ENCODE measurements at places on chromosomes 5 and 9.

DNA sequence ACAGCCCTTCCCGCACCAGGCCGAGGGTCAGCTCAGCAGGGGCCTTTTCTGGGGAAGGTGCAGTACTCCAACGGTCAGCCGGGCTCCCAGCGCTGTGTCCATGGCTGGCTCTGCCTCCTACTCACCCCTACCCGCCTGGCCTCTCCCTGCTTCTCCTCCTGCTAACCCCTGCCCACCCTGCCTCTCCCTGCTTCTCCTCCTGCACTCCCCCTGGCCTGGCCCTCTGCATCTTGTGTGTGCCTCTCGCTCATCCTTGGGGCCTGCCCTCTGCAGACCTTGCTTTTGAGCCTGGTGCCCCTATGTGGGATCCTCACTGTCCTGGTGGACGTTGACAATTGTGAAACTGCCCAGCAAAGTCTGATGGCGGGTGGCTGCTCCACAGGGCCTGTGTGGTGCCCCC, 274.6 kb upstream of the IRX2 start:
- no peak for DNase-seq

DNA sequence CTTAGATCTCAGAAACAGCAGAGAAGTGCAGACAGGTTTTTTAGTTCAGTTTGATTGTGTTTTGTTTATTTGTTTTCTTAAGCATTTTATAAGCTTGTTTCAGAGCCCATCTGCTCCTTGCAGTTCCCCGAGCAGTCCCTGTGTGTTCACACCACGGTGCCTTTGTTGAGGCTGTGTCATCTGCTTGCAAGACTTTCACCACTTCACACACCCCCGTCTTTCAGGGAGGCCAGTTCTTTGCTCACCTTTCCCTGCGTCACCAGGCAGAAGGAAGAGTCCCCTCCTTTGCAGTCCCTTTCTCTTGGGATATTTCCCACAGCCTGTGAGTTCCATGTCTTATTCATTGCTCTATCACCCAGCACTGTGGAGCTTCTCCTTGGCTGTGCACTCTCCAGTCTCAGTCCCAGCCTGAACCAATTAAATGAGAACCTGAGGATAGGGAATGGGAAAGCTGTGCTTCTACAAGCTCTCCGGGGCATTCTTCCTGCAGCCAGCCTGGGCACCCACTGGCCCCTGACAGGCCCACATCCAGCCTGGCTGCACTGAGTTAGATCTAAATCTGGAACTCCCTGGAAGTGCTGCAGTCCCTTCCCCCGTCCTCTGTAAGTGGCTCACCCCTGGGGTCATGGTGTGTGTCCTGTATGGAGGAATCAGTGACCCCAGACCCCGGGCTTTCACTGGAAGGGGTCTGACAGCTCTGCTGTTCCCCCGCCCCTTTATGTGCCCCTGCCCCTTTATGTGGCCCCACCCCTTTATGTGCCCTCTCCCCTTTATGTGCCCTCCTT, 5.5 kb downstream of the MVB12B start:
- no peak for DNase-seq

- DNase-seq, result no peak
These were observed 47.1 kb upstream of the NFIB start for GRCh38 chr9:14361074-14361473.

GRCh38 chr9:111272581-111272980, 57.4 kb downstream of the OR2K2 start:
- no peak for DNase-seq

- DNase-seq, result no peak
These were observed 3.2 kb upstream of the NSD1 start for GRCh38 chr5:177130211-177131018.

DNA sequence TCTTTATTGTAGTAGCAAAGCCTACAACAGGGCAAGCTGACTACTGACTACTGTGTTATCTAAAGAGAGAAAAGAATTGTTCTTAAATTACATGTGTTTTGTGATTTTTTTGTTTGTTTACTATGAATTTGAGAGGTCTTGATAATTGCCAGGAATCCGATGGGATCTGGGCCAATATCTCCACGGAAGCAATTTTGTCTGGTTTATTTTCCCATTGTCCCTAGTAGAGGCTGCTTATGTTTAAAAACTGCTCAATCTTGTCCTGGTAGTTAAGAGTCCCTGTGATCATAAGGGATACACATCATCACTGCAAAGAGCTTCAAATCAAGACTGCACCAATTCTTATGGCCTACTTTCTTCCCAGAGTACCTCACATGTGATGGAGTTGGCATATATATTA, 94.4 kb downstream of the GLDC start:
- no peak for DNase-seq

DNA sequence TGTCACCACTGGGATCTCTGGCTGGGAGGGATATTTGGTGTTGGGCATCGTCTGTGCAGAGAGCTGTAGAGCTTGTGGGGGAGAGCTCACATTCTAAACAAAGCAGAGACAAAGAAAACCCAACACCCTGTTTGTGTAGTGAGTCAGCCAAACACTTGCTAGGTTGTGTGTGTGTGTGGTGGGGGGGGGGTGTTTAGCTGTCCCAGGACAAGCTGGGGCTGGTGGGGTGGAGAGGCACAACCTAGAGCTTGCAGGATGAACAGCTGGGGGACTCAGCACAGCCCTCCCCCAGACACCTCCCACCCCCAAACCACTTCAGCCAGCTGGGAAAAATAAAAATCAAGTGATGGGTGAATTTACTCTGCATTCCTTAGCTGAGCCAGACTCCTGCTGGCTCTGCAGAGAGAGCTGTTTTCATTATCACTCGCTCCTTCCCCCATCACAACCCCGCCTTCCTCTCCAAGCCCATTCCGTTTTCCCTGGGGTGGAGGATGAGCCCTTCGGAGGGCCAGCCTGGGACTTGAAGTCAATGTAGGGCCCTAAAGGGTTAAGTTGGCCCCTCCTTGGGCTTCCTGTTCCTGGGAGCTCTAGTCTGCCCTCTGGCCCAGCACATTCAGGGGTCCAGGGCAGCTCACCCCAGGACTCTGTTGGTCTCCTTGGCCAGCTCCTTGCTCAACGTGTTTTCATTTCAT, 2.6 kb downstream of the OLFML2A start:
- no peak for DNase-seq

- peak; percentile 10 for DNase-seq
These were observed 417 bp downstream of the SRD5A1 start for GRCh38 chr5:6633469-6634245.

DNA sequence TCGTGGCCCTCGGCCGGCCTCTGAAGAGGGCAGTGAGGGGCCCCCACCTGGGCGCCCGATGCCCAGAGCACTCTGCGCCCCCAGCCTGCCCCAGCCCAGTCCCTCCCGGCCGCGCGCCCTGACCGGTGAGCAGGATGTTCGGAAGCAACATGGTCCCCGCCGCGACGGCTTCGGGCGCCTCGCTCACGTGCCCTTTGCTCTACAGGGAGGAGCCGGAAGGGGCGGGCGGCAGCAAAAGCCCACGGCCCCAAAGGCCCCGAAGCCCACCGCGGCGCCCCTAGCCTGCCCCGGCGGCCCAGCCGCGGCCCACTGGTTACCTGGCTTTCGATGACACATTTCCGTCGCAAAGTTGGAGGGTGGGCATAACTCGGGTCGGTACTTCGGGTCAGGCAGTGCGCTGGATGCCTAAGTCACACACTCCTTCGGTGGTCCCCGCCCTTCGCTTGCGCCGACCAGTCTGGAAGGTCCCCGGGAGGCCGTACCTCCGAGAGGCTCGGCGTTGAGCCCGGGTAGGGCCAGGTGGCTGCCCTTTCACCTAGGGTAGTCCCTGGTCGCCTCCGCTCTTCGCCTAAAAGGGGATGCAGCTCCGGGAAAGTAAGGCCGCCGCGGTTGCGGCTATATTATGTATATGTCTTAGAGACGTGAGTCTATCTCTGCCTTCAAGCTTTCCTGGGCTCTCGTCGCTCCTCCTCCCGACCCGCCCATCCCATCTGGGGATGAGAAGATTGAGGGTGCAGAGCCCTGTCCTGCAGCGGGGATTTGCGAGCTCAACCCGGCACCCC, at the start of the genes AK6, RAD17 and TAF9:
AK6 (minus strand) TSS at position 181 of the 782 bp plus-strand sequence; CDS start at position 151, 30 bp downstream.
RAD17 (plus strand) TSS at position 479 of the 782 bp plus-strand sequence. CDS start 2,391 bp downstream, outside the sequence.
TAF9 (minus strand) TSS at position 181 of the 782 bp plus-strand sequence. CDS start 3,783 bp downstream, outside the sequence.
- DNase-seq, result peak; percentile 58

Measured in NCI-H2107 (cell line).